BE2C (cell line): ENCODE measurements at places on chromosomes 7 and 10.
A peak's percentile ranks its signal among the peaks of the same experiment; 100 is the strongest.

GRCh38 chr7:41517771-41518170, 185.1 kb downstream of the INHBA start:
- no peak for DNase-seq

- DNase-seq = no peak
Measured at GRCh38 chr10:8346861-8347260, 292.4 kb downstream of the GATA3 start.

DNA sequence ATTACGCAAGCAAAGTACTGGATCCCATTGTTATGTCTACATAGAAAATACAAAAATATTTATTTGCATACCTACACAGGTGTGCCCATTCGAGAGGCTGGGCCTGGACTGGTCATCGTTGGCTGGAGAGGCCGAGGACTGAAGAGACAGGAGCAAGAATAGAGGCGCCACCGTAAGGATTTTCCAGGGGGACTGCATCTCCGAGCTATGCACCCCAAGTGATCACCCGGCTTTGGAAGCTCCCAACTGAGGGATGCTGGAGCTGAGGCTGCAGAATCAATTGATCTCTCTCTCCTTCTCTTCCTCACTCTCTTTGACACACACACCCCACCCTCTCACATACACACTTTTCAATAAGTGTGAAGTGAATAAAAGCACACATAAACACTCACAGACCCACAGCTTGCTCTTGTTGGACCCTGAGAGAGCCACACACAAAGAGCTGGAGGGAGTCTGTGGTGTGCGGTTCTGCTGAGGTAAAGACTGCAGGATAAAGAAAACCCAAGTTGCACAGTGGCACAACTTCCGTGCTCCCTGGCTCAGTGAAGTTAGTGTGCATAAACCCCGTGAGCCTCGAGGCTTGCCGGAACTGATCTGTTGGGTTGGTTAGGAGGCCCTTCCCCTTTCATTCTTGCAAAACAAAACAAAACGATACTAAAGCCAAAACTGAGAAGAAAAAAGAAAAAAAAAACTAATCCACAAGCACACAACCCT, at the start of gene AOAH:
TSS of gene AOAH (minus strand) at position 544 of the 714 bp plus-strand sequence. CDS start at position 198, 346 bp downstream.
- DNase-seq = no peak

- DNase-seq = no peak
Measured at GRCh38 chr10:47379901-47380300, 4.2 kb downstream of the ZNF488 start.

GRCh38 chr7:157228864-157229422, 90.2 kb downstream of the UBE3C start:
- peak; percentile 58 for DNase-seq

DNA sequence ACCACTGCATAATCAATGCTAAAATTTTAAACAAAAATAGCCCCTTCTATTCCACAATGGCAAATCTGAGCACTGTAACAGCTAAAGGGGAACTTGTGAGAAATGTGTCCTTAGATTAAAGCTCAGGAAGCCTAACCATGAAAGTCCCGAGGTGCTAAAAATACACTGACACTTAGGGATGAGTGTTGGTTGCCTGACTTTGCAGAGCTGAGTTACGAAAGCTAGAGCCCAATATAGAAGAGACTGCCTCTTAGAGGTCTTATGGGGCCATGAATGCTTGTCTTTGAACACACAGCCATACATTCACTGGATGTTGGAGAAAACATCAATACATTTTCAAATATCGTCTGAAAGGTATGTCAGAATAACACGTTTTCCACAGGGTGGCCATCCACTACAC, 209.7 kb downstream of the LHFPL3 start:
- no peak for DNase-seq

- DNase-seq = no peak
Measured at GRCh38 chr7:96169439-96169838, 152.5 kb downstream of the SLC25A13 start.

DNA sequence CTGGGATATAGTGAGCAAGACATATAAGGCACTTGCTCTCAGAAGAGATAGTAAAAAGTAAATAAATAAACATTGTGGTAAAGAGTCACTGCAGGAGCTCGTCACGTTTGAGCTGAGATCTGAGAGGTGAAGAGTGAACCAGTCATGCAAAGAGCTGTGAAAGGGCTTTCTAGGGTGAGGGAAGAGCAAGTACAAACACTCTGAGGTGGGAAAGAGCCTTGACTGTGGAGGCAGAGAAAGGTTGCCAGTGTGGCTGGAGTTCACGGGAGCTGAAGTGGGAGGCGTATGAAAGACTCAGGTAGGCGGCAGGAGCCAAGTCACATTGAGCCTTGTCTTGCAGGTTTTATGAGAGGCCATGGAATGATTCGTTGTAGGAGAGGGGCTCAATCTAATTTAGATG, 141.0 kb downstream of the C1GALT1 start:
- DNase-seq = no peak

DNA sequence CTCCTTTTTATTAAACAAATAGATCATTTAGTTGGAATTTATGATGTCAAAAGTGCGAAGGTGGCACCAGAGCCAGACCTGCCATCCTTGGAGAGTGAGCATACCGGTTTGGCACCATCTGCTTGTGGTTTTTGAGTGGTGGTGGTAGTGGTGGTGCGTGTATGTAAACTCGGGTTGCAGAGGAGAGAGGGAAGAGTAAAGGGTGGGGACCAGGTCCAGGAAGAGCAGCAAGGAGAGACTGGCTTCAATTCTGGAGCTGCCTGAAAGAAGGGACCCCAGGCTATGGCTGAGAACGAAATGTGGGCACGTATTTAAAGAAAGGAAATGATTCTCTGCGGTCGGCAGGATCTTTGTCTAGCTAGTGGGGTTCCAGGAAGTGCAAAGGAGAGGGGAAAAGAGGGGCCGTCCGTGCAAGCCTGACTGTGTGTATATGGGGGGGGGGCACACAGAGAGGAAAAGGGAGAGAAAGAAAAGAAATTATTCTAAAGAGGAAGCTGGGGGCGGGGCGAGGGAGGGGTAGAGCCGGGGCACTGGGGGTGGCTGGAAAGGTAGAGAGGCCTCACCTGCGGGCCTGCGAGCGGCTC, 448 bp upstream of the GOLGA7B start:
- DNase-seq = no peak

DNA sequence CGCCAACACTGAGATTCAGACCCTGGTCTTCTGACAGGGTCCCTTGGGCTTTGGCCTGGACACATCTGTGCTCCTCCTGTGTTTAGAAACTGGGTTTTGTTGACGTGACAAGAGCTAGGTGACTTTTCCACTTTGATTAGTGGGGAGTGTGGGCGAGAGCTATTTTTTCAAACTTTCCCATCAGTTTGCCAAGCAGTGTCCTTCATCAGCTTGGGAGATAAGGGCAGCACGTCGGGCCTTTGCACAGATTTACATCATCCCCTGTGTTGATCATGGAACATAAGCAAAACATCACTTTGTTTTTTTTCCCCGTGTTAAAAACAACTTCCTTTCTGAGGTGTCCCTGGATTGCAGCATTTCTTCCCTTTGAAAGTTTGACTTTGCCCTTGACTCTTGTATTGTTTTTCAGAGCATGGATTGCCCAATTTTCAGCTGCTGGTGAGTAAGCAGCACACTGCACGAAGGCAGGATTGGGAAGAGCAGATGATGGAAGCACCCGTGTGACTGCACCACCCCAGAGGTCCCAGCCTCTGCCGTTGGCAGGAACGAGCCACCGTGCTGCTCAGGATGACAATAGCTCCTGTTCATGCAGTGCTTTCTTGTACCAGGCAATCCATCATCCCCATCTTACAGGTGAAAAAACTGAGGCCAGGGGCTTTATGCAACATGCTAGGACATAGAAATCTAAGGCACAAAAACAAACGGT, 6.4 kb upstream of the IGFBP1 start:
- no peak for DNase-seq

DNA sequence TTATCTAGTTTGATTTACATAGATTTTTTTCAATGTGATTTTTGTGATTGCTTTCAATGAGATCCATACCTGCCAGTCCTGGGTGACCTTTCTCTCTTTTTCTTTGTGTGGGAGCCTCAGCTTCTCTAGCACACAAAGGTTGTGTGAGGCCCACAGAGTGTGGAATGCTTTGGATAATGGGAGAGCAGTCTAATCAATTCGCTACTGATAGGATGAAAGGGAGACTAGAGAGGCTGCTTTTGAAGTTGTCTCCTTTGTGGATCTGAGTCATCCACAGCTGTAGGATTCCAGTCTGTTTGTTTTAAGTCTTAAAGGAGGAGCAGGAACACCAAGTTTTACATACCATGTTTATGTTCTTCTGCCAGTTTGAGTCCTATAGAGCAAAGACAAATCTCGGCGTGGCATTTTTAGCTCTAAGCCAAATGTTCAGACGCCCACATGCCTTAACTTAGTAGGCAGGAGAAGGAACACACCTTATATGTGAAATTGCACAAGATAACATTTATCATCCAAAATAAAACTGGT, 330.0 kb downstream of the ARL4A start:
- DNase-seq = no peak

- DNase-seq = peak; percentile 58
Measured at GRCh38 chr7:18693406-18693805, 197.9 kb downstream of the HDAC9 start.

GRCh38 chr10:79444199-79445119, 965 bp downstream of the ZCCHC24 start:
- DNase-seq = peak; percentile 47

GRCh38 chr10:108631332-108631731, 1292.0 kb downstream of the XPNPEP1 start:
- DNase-seq = no peak

DNA sequence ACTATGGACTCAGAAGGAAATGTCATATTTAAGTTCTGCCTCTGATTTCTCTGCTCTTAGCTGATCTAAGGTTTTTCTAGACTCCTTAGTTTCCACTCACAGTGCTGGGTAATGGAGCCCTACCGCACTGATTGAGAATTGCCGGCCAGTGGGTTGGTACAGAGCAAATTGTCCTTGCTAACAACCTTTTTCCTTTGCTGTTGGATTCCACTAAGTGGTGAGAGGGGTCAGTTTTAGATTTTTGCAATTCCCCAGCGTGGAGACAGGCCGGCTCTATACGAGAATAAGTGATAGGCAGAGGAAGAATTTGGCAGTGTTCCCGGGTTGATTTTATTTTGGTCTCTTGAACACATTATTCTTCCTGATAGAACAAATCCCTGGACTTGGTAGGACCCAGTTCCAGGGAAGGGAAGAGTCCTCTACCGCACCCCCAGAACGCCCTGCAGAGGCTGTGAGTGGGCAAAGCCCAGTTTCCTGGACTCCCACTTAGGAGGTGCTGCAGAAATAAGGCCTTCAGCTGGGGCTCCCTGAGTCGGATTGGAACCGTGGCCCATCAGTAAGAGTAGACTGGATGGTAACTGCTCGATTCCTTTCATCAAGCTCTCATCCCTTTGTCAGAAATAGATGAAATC, 3.0 kb upstream of the NRP1 start:
- DNase-seq = peak; percentile 30

DNA sequence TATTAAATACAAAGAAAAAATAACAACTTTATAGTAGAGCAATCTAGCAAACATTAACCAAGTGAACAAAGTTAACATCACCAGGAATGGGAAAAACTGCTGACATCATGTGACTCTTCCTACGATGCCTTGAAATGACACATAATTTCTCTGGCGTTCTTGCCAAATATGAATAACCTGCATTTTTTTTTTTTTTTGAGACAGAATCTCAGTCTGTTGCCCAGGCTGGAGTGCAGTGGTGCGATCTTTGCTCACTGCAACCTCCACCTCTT, 126.5 kb upstream of the VKORC1L1 start:
- no peak for DNase-seq

GRCh38 chr7:114886241-114886640, 35.7 kb upstream of the MDFIC start:
- DNase-seq = no peak

DNA sequence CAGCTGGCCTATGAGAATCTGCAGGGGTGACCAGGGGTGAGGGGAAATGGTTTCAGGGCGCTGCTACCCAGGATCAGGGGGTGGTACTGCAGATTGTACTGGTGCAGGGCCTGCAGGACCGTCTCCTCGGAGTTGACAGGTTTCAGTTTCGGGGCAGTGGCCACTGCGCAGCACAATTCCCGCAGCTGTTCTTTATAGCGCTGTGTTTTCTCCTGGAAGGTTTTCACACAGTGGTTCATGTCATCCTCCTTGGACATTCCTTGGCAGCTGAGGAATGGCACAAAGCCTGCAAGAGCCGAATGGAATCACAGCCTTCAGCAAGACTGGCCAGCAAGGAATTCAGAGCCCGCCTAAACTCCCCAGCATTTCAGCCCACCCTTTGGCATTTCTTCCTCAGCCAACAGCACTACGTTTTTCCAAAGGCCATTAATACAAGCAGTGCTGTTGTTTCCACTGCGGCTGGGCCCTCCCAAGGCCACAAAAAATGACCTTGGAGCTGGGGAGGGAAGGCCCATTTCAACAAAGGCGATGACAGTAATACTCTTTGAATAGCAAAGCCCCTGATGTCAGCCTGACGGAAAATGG, 44.9 kb downstream of the PNLIPRP2 start:
- DNase-seq = no peak

DNA sequence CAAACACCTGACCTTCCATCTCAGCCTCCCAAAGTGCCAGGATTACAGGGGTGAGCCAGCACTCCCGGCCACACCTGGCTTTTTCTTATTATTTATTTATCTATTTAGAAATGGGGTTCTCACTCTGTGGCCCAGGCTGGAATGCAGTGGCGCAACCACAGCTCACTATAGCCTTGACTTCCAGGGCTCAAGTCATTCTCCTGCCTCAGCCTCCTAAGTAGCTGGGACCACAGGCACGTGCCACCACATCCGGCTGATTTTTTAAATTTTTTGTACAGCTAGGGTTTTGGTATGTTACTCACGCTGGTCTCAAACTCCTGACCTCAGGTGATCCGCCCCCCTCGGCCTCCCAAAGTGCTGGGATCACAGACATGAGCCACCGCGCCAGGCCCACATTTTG, 56.9 kb upstream of the MYL10 start:
- DNase-seq = no peak

GRCh38 chr7:80772347-80772993, 134.0 kb downstream of the CD36 start:
- DNase-seq = no peak

- no peak for DNase-seq
Measured at GRCh38 chr7:104486931-104487330, 158.5 kb downstream of the LHFPL3 start.

GRCh38 chr10:101938305-101939007, 94.9 kb upstream of the KCNIP2 start:
- DNase-seq = no peak

DNA sequence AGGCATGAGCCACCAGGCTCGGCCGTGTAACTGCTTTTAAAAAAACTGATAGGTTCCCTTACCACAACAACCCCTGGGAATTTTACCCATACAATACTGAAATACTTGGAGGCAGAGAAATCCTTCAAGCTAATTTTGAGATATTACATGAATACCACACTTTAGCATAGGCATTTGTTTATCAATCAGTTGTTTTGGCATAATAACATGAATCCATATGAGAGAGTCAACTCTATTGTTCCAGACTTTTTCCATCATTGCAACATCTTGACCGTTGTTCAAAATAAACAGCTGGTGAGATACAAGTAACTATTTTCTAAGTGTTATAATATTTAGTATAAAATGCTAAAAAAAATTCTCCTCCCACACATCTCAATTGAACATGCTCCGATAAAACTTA, 36.8 kb downstream of the LAMB4 start:
- no peak for DNase-seq

- no peak for DNase-seq
Measured at GRCh38 chr7:43528576-43529354, 54.1 kb upstream of the STK17A start.
